Left cardiac atrium (tissue), 4 donors: ENCODE measurements at places on chromosomes 2 and 18.

- DNase-seq = no peak
Observed at GRCh38 chr18:80203249-80203648, 44.1 kb downstream of the PARD6G start.

- no peak for DNase-seq
Observed at GRCh38 chr18:70382017-70382416, 93.2 kb downstream of the SOCS6 start.

GRCh38 chr2:83850071-83850725 is 608.9 kb downstream of the SUCLG1 start:
- DNase-seq = no peak

DNA sequence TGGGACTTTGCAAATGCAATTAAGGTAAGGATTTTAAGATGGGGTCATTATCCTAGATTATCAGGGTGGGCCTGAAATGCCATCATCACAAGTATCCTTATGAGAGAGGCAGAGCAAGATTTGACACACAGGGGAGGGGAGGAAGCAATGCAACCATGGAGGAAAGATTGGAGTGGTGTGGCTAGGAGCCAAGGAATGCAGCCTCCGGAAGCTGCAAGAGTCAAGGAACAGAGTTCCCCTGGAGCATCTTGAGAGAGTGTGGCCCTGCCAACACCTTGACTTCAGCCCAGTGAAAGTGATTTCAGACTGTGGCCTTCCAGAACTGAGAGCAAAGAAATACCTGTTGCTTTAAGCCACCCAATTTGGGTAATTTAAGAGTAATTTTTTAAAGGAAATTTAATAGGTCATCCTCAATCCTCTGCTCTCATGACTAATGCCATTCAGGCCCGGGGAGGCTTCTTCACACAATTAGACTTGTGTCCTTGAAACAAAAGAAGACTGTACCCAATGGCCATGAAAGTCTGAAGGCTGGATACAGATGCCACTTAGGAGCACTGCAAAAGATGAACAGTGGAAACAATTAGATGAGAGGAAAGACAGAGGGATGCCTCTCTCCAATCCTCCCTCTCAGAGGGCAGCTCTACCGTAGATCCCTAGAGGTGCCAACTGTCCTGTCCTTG is 250.3 kb upstream of the ID2 start:
- no peak for DNase-seq

- no peak for DNase-seq
Observed at GRCh38 chr2:84841577-84841976, 39.3 kb downstream of the TRABD2A start.

DNA sequence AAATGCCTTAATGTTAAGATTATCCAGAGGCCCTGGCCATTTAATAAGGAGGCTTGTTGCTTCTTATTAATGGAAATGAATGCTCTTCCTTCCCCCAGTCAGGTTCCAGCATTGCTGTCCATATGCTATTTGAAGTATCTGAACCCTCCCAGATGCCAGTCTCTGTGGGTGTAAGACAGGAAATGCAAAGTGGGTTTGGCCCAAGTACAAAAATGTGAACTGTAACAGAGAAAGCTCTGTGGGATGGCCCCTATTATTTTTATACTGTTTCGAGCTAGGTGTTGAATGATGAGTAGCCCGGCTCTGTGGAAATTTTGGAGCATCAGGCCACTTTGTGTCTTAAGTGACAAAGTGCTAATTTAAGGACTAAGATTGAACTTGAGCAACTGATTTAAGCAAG is 141.0 kb downstream of the UXS1 start:
- DNase-seq = no peak

GRCh38 chr2:149400997-149401396 is 70.6 kb downstream of the LYPD6 start:
- no peak for DNase-seq

GRCh38 chr2:144477957-144478311 is 42.0 kb downstream of the ZEB2 start:
- no peak for DNase-seq

GRCh38 chr2:96549967-96550786 is 13.6 kb downstream of the ARID5A start:
- DNase-seq = no peak

DNA sequence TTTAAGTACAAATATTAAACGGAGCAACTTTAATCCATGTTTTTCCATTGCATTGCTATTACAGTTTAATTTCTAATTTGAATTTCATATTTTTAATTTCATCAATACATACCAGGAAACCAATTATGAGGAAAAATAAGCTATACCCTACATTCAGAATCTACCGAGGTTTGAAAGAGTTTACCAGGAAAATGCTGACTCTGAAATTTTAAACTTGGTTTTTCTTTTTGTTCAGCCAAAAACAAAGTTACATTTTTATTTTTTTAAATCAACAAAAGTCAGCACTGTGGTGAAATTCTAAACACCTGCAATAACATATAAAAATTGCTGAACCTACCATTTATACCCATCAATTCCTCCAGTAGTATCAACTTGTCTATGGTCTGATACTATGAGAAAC is 53.7 kb downstream of the GFPT1 start:
- no peak for DNase-seq

- no peak for DNase-seq
Observed at GRCh38 chr2:236014408-236015131, 153.6 kb downstream of the GBX2 start.

- no peak for DNase-seq
Observed at GRCh38 chr2:61379521-61379920, 91.4 kb downstream of the USP34 start.

DNA sequence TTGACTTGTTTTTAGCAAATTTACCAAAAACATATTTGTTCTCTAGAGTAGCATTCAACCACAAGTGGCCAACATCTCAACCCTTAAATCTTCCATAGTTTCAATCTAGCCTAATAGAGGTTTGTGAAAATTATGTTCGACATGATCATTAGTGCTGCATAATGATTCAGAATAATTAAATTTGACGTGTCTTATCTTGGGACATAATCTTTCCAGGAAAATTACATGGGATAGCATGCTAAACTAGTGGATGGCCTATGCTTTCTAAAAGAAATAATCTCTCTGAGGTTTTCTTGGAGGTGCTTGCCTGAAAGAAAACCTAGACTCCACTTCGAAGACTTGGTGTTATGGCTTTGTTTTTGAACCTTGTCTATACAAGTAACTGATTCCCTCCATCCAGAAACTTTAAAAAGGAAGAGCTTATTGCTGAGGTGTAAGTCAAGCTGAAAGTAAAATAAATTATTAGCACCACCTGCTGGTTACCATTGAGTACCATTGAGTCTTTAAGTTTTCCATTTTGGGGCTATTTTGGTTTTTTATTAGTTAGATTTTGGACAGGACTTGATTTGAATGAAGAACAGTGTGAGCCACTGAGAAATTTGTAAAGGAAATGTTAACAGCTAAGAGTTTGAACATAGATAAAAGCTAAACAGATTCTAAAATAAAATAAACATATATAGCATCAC is 32.7 kb downstream of the COX7A2L start:
- DNase-seq = no peak

- DNase-seq = no peak
Observed at GRCh38 chr18:74745633-74746403, 148.1 kb downstream of the ZNF407 start.

- no peak for DNase-seq
Observed at GRCh38 chr2:102356381-102356712, 751 bp downstream of the IL18R1 start.

DNA sequence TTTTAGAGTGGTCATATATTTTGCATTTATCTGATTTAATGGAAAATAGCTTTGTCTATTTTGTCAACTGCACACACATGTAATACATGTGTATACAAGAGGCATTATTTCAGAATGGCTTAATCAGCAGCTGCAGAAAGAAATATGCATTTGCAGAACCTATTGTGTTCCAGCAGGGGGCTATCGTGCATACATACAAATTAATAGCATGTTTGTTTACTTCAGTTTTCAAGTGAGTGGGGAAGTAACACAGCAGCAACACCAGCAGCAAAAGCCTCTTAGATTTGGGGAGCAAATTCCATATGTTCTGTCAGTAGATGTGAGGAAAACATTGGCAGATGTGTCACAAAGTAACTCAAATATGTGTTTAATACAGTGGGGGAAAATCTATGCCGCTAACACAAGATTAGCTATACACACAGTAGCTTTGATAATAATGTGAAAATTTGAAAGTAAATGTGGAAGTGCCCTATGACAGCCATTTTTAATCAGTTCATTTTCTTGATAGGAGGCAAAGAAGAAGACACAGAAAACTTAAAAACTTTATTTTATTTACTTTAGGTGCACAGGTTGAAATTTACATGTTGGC is 218.1 kb downstream of the WDR7 start:
- no peak for DNase-seq

DNA sequence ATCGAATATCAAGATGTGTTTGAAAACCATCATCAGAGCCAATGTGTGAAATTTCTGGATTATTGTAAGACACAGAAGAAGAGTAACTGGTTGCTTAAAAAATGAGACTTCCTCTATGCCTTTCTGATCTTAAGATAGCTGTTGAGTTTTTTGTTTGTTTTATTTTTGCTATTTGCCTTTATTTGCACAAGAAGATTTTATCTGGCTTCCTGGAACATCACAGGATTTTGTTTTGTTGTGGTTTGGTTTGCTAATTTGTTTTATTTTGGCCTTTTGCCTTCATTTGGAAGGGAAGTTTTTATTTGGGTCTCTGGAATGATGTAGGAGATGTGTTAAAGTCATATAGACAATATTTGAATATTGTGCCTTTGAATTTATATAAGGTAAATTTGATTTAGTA is 3.9 kb upstream of the CYTIP start:
- DNase-seq = no peak

- no peak for DNase-seq
Observed at GRCh38 chr2:12741380-12741779, 24.6 kb downstream of the TRIB2 start.

GRCh38 chr2:106175086-106175850 is 18.8 kb downstream of the UXS1 start:
- DNase-seq = no peak

DNA sequence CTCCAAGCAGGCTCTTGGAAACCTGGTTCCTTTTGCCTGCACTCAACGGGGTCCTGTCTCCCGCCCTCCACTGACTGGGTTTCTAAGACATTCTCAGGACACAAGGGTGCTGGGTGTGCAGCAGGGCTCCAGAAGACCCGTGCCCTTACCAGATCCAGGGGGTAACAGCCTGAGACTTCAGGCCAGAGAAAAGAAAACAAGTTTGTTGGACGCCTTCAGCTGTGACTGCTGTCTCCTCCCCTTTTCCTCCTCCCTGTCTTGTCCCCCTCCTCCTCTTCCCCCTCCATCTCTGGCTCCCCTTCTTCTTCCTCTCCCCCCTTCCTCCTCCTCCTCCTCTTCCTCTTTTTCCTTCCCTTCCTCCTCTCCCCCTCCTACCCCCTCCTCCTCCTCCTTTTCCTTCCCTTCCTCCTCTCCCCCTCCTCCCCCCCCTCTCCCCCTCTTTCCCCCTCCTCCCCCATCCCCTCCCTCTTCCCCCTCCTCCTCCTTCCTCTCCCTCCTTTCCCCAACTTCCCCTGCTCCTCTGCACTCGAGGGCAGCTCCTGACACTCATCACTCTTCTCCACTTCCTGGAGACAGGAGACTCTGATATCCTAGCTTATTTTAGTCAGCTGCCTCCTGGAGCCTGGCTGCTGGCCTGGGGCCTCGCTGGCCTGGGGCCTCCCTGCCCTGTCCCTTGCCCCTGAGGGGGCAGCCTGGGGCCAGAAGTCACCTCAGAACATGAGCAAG is 12.4 kb downstream of the ADRA2B start:
- DNase-seq = peak; percentile 23

DNA sequence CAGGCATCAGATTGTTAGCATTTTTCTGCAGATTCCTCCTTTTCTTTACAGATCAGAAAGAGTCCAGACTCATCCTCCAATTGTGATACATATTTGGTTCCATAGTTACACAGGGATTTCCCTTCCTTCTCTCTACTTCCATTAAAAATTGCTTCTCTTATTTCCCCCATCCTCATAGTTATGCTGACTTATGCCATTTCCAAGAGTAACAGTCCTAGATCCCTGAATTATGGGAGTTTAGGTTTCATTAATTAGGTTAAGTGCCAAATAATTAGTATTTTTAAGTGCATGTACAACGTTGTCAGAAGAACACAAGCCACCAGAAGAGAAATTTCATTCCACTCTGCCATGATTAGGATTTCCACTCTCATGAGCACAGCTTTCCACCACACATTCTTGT is 198.5 kb downstream of the BARD1 start:
- DNase-seq = no peak

DNA sequence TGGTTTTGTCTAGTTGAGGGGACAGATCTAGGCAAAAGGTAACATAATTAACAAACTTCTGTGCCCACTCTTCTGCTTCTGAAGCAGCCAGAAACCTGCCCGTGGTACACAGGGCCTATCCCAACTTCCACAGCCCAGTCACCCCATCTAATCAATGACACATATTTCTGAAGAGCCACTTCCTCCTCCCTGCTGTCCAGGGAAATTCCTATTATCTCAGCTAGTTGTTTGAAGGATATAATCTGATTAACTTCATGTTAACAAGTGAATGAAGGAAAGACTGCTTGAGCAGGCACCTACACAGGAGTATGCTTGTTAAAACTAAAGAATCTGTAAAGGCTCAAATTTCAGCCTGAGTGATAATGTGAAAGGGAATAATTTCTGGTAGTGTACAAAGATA is 61.4 kb downstream of the CCDC148 start:
- DNase-seq = no peak

GRCh38 chr2:156818944-156819343 is 382.8 kb downstream of the GPD2 start:
- no peak for DNase-seq

GRCh38 chr2:133139847-133140533 is 428.3 kb downstream of the NCKAP5 start:
- no peak for DNase-seq

DNA sequence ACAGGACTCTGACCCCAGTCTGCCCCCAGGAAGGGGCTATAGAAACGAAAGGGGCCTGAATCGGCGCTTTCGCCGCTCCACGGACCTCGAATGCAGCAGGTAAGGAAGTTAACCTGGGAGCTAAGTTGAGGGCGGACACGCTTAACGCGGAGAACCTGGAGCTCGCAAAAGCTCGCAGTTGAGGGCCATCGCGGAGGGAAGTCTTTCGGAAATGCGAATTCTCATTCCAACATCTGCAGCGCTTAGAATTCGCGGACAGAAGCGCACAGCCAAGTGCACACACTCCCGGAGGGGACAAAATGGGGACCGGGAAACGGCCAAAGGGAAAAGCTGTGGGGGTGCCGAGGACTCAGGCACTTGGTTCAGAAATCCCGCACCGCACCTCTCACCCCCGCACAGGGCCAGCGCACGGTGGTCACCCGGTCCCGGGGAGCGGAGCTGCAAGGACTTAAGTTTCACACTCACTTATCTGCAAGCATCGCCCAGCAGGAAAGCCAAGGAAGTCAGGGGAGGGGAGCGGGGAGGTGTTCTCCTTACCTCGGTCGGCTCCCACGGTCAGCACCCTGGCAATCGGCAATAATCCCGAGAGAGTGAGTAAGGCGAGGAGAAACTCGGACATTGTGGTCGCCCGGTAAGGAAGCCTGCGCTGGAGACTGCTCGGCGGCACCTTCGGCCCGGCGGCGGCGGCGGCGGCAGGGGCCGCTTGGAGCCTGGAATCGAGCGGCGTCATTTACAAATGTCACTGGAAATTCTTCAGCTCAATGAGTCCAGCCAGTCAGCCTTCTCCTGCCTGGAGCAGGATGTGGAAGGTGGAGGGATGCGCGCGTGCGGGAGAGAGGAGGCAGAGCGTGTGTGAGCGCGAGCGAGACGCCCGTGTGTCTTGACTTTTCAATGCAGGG is 456 bp downstream of the LRP1B start:
- DNase-seq = peak; percentile 59
